Cardiac fibroblast (primary cell): ENCODE measurements at places on chromosomes 3 and 15.
A peak's percentile ranks its signal among the peaks of the same experiment; 100 is the strongest.

GRCh38 chr3:113223475-113224281 is 12.3 kb downstream of the BOC start:
- no peak for DNase-seq

GRCh38 chr3:100900671-100901335 is 92.4 kb downstream of the ABI3BP start:
- no peak for DNase-seq

DNA sequence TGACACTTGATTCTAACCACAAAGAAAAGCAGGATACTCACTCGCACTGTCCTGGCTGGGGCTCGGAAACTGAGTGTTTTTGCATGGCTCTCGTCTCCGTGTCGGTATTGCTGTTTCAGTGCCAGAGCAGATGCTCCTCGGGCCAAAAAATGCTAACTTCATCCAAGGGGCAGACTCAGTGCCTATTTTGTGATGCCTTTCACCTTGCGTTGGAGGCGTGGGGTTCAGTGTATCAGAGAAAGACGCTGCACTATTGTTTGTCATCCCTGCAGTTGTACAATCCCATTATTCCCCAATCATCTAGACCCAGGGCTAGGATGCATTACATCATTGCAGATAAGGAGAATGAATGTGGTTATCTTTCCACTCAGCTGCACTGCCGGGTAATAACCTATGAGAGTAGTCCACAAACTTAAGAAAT is 1.4 kb downstream of the CACNA2D3 start:
- no peak for DNase-seq

GRCh38 chr15:90915216-90915807 is 12.2 kb downstream of the MAN2A2 start:
- no peak for DNase-seq

DNA sequence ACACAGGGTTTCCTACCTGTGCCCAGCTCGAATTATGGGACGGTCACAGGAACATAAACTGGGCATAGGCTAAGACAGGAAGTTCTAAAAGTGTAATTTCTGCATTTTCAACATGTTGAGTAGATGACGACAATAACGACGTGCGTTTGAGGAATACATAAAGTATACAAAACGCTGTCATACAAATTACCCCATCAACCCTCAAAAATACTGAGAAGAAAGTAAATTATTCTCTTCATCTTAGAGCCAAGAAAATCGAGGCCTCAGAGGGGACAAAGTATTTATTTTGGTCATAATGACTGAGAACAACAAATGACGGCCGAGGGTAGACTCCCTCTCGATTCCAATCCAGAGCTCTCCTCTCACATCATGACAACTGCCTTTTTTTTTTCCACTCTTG is 60.8 kb downstream of the RUBCN start:
- no peak for DNase-seq

GRCh38 chr15:68097029-68097428 is 42.9 kb downstream of the PIAS1 start:
- no peak for DNase-seq

DNA sequence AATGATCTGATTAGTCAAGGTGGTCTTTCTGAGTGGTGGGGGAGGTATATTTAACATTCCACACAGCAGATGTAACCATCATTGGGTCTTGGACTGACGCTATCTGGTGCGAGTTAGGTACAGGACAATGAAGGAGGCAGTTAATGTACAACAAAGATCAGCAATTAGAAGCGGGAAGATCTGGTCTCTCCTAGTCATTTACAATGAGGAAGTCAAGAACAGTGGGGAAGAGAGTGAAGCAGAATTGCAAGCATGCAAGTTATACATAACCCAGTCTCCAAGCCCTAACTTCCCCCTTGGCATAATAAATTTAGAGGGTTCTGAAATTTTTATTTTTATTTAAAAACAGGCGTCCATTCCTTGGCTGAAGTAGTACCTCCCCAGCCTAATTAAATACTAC is 14.1 kb downstream of the GPD1L start:
- no peak for DNase-seq

DNA sequence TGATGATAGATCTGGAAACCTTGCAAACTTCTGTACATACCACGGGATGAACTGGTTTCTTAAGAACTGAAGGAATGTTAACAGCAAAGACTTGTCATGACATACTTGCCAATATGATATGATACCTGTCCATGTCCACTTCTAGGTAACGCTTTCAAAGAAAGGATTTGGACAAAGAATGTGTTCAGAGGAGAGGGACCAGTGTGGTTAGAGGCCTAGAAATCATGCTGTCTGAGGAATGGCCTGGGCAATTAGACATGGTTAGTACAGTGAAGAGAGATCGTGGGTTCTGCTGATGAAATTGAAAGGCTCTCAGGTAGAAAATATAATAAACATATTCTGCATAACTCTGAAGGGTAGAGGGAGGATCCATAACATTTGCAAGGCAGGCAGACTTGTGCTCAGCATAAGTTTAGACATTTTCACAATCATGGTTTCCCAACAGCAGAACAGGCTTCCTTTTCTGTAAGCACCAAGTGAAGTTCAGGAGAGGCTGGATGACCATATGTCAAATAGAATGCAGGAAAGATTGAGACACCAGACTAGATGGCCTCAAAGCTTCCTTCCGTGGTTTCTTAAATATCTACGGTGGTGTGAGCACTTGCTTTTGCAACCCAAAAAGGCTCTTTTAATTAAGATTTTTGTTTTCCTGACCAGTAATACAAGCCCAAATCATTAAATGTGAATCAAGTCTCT is 39.9 kb downstream of the TGFBR2 start:
- DNase-seq = no peak

DNA sequence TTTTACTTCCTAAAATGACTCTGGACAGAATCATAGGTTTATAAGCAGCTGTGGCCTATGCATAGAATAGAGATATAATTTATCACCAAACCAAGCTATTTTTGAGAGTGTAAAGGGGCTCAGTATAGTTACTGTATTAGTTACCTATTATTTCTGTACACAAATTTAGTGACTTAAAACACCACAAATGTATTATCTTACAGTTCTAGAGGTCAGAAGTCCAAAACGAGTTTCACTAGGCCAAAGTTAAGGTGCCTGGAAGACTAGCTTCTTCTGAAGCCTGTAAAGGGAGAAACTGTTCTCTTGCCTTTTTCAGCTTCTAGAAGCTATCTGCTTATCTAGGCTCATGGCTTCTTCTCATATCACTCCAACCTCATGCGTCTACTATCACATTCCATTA is 30.1 kb downstream of the CCDC54 start:
- no peak for DNase-seq

GRCh38 chr15:70213794-70214193 is 116.1 kb upstream of the TLE3 start:
- no peak for DNase-seq

DNA sequence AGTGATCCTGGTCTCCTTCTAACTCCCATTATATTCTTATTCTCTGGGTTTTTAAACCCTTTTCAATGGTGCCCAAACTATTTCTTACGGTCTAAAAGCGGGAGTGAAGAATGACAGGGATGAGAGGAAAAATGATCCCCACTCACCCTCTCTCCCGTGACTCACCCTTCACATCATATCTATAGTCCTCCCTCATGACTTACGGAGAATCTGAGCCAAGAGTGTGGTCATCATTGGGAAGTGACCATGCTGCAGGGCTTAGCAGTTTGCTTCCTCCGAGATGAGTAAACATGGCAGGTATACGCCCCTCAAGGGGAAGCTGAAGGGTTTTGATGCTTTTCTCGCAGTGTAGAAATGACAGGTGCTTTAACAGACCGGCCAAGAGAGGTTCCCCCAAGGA is 274.0 kb downstream of the RYR3 start:
- DNase-seq = peak; percentile 39

DNA sequence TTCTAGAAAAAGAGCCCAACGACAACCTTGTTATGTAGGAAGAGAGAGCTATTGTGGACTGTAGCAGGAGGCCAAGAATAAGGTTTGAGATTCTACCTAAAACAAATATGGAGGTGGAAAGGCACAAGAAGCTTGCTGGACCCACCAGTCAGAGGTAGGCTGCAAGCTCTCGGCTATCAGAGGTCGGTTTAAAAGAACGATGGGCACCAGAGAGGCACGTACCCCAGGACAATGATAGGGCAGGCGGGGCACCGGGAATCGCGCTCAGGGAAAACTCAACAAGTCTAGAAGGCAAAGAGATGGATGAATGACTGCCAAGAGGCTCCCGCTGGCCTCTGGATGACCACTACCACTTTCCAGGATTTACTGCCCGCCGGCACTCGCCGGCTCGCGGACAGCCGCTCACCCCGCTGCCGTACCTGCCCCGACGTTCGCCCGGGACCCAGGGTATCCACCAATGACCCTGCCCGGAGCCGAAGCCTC is 1.1 kb downstream of the HDGFL3 start:
- peak; percentile 43 for DNase-seq

DNA sequence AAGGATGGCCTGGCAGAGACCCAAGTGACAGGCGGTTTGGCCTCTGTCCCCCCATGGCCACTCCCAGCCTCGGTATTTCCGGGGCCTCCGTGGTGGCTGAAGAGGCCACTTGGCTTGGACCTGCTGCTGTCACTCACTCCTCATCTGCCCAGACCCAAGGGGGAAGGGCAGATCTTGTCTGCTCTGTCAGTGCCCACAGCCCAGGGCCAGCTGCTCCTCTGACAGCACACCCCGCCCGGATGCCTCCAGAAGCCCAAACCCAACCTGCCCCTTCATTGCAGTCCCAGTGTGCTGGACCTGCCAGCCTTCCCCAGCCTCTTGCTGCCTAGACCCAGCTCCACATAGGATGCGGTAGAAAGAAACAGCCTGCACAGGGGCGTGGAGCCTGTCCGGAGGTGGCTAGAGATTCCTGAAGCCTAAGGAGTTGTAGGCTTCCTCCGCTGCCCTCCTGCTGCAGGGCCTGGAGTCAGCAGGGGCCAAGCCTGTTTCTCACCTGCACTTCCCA is 52.0 kb downstream of the MAGEF1 start:
- peak; percentile 4 for DNase-seq

- no peak for DNase-seq
These were observed 25.0 kb downstream of the SEC61A1 start for GRCh38 chr3:128077202-128077624.

- DNase-seq = no peak
These were observed 52.0 kb downstream of the OXNAD1 start for GRCh38 chr3:16316847-16317560.

GRCh38 chr3:64023861-64024223 is 548 bp upstream of the PSMD6 start:
- DNase-seq = no peak

DNA sequence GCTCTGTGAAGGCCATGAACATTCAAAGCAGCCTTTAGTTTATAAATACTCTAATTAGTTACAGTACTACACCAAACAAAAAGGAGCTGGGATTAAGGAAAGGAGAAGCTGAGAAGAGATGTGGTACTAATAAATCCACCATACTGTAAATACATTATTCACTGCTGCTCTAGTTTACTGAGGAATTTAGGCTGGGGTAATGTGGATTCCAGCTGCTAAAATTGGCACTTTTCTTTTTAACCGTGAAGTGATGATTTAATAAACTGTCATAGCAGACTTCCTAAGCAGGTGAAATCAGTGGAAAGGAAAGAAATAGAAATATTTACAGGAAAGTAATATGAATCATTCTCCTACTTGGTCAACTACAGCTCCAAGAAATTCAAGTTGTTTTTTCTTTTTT is 88.7 kb downstream of the TFG start:
- DNase-seq = no peak

GRCh38 chr3:132773071-132773619 is 50.9 kb upstream of the NPHP3 start:
- DNase-seq = no peak

GRCh38 chr3:104101736-104102135 is 1265.0 kb upstream of the ALCAM start:
- DNase-seq = no peak

DNA sequence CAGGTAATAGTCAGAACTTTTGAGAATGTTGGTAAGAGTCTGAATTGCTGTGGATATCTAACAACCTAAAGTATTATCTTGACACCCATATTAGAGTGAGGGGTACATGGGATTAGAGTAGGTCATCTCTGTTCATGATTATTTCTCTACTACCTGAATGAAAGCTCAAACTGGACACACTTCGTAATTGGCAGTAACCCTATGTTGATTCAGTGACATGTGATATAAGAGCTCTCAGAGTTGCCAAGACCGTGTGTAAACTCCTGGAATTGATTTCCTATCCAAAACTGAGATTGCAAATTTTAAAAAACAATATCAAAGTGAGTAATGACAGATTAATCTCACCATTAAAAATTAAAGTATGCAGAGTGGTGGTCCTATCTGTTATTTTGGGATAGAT is 214.8 kb upstream of the ARHGEF26 start:
- DNase-seq = no peak
